Peyer's patch (tissue), 4 donors: ENCODE measurements at places on chromosomes 5 and 9. TPM values are rescaled to one million over a fixed set of nuclear protein-coding genes. Genes with fewer than 3 reads are reported as not detected.

DNA sequence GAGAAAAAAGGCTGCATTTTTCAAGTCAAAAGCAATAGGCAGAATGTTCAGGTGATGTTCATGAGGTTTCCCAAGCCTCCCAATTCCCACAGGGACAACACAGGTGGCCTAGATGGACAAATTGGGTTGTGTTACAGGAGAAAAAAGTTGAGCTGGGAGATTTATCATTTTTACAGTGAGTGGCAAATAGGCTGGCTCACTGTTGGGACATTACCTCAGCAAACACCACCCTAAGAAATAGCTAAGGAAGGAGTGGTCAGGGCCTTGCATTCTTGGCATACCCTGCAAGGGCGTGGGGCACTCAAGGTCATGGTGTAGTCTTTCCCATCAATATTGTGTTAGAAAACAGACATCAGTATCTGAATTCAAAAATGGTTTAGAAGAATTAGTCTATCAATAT, 23.3 kb upstream of the CPLANE1 start:
- H3K4me3 ChIP-seq = no peak overlapping the region
- no peaks in the 10 kb centered on the region for H3K36me3 ChIP-seq
- no peak for DNase-seq
- H3K4me1 ChIP-seq = no peaks in the 10 kb centered on the region

GRCh38 chr9:114954956-114955582, 24.7 kb upstream of the TNFSF8 start:
- no peak for DNase-seq
- no peaks in the 10 kb centered on the region for H3K36me3 ChIP-seq
- no peaks in the 10 kb centered on the region for H3K27me3 ChIP-seq
- H3K4me3 ChIP-seq = no peak overlapping the region
- H3K4me1 ChIP-seq = no peaks in the 10 kb centered on the region

- no peaks in the 10 kb centered on the region for H3K27me3 ChIP-seq
- H3K4me1 ChIP-seq = no peaks in the 10 kb centered on the region
- H3K36me3 ChIP-seq = no peaks in the 10 kb centered on the region
- H3K27ac ChIP-seq = no peak overlapping the region
- H3K4me3 ChIP-seq = no peak overlapping the region
- no peak for DNase-seq
Measured at GRCh38 chr5:54727874-54728587, 210.5 kb downstream of the SNX18 start.

DNA sequence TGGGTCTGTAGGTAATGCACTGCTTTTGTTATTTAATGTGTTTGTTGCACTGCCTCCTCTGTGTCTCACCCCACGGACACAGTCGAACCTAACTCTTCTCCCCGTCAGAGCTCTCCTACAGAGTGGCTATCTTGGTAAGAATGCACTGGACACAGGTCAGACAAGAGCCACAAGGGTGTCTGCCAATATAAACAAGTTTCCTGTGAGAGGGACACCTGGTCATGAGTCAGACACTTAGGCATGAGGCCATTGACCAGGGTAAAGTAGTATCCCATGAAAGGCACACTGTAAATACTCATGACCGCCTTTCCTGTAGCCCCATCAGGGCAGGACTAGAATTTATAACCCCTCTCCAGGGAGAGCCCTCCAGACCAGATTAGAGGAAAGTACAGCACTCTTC, 115.5 kb downstream of the SLC12A2 start:
- H3K27me3 ChIP-seq = no peaks in the 10 kb centered on the region
- H3K4me1 ChIP-seq = no peaks in the 10 kb centered on the region
- no peak for DNase-seq
- no peaks in the 10 kb centered on the region for H3K36me3 ChIP-seq

DNA sequence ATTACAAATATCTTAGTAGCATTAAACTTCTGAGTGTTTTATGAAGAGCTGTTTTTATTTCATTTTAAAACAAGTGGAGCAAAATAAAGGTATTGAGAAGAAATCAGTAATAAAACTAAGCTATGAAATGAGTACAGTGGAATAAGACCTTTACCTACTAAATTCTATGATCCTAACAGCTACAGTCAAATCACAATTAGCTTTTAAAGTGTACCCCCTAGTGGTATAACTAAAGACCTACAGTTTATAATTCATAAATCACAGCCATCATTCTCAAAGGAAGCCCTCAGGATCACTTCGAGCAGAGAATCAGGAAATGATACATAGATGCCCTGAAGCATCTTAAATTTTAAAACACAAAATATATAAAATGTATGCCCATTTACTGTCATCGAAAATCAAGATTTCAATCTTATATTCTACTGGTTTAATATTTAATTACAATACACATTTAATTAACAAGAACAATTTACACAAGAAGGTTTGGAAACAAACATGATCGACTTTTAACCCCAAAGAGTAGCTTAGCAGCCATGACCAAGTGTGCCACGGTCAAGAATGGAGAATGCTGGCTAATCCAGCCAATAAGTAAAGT, 12.3 kb downstream of the CCNH start:
- peak overlapping the region; percentile 1 for H3K27ac ChIP-seq
- no peaks in the 10 kb centered on the region for H3K4me1 ChIP-seq
- no peak overlapping the region for H3K4me3 ChIP-seq
- no peak for DNase-seq
- no peaks in the 10 kb centered on the region for H3K36me3 ChIP-seq

DNA sequence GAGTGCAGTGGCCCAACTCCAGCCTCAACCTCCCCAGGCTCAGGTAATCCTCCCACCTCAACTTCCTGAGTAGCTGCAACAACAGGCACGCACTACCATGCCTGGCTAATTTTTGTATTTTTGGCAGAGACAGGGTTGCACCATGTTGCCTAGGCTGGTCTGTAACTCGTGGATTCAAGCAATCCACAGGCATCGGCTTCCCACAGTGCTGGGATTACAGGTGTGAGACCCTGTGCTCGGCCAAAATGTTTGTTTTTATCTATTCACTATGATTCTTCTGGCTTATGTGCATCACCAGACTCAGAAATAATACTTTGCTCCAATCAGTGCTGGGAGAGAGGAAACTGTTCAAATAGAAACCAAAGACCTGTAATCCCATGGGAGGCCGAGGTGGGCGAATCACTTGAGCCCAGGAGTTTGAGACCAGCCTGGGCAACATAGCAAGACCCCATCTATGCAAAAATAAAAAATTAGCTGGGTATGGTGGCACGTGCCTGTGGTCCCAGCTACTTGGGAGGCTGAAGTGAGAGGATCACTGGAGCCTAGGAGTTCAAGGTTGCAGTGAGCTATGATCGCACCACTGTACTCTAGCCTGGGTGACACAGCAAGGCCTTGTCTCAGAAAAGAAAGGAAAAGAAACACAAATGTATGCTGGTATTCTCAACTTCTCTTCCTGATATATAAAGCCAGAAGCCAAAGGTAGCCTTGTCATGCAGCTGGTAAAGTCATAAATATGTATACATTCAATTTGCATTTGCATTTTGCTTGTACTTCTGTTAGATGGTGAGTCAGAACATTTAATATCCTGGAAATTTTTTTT, 4.5 kb downstream of the PIP5K1B start:
- H3K27ac ChIP-seq = peak overlapping the region; percentile 52
- no peaks in the 10 kb centered on the region for H3K36me3 ChIP-seq
- no peaks in the 10 kb centered on the region for H3K27me3 ChIP-seq
- no peak overlapping the region for H3K4me3 ChIP-seq
- no peak for DNase-seq
- no peaks in the 10 kb centered on the region for H3K4me1 ChIP-seq

- H3K36me3 ChIP-seq = no peaks in the 10 kb centered on the region
- DNase-seq = no peak
- H3K27ac ChIP-seq = no peak overlapping the region
- no peak overlapping the region for H3K4me3 ChIP-seq
Measured at GRCh38 chr5:112083623-112084022, 326.6 kb upstream of the NREP start.

DNA sequence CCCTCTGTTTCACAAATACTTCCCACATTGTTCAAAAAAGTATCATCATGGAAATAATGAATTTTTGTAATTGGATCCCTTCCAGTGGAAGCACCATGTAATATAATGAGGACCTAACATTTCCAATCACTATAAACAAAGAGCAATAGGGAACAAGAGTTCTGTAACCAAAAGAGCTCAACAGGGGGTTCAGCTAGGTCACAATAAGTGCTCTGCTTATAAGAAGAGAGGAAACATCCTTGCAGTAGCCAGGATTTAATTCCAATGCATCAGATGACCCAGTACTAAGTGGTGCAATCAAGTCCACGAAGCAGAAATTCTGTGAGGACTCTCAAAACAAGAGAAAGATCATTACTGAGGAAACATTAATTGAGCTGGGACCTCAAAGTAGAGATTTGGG, 5.9 kb downstream of the SERINC5 start:
- DNase-seq = no peak
- no peaks in the 10 kb centered on the region for H3K4me1 ChIP-seq

DNA sequence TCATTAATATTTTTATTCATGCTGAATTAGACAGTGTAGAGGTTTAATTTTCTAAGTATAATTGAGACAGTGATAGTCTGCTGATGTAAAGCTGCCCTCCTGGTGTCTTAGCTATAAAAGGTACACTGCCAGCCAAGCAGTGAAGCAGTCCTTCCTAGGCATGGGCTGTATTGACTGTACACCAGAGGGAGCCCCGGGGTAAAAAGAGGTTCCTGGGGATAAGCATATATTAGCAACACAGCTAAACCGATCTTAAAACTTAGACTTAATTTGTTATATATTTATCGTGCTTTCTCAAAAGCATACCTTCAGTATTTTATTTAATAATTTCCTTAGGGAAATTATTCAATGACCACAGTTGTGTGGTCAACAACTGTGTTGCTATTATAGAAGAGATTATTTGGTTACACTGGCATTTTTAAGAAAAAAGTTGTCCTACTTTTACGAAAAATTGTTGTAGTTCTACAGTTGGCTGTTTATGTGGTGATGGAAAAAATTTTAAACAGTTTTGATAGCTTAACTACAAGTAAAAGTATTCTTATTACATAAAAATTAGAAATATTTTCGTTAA, 68.8 kb downstream of the ELL2 start:
- no peak overlapping the region for H3K4me3 ChIP-seq
- no peaks in the 10 kb centered on the region for H3K27me3 ChIP-seq
- no peak overlapping the region for H3K27ac ChIP-seq
- H3K36me3 ChIP-seq = no peaks in the 10 kb centered on the region
- DNase-seq = no peak

DNA sequence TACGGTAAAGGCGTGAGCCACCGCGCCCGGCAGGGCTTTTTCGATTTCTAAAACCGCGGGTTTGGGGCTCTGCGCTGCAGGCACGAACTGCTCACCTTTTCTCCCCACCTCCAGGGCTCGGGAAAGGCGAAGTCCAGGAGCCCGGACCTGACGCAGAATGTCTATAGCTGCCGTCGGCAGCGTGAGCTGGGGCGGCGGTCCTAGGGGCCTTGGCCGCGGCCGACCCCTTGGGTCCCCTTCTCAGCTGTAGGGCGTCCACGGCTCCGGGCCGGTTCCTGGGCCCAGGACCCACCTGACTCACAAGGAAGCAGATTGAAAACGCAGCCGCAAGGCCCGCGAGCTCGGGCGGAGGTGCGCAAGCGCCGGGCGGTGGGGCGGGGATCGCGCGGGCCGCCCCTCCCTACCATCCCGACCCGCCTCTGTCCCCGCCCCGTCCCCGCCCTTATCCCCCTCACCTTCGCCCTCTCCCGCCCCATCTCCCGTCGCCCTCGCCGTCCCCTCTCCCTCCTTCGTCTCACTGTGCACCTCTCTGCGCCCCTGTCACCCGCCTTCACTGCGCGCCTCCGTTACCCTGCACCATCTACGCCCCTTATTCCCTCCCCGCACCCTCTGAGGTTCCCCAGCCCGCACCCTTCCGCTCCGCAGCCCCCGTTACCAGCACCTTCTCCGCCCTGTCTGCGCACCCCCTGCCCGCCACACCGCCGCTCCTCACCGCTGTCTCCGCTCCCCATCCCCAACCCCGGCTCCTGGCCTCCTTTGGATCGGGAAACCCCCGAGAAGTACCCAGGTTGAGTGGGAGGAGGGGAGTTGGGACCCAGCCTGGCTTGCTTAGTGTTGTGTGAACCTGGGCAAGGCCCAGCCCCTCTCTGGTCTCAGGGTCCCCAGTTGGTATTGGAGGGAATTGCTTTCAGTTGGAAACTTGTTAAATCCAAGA, at the start of gene HDHD3:
TSS of gene HDHD3 (minus strand) at position 353 of the 934 bp plus-strand sequence. CDS start 2,632 bp downstream, outside the sequence.
- H3K4me1 ChIP-seq = no peaks in the 10 kb centered on the region
- no peaks in the 10 kb centered on the region for H3K27me3 ChIP-seq
- H3K4me3 ChIP-seq = peak within 1 kb of the TSS; percentile 71
- peaks cover 27% of the 10 kb centered on the region for H3K36me3 ChIP-seq

- DNase-seq = no peak
- H3K27me3 ChIP-seq = no peaks in the 10 kb centered on the region
- H3K36me3 ChIP-seq = no peaks in the 10 kb centered on the region
- no peak overlapping the region for H3K4me3 ChIP-seq
- H3K27ac ChIP-seq = no peak overlapping the region
- no peaks in the 10 kb centered on the region for H3K4me1 ChIP-seq
Measured at GRCh38 chr9:17613758-17614157, 34.9 kb downstream of the SH3GL2 start.

Gene AGXT2
- total RNA-seq = not detected

DNA sequence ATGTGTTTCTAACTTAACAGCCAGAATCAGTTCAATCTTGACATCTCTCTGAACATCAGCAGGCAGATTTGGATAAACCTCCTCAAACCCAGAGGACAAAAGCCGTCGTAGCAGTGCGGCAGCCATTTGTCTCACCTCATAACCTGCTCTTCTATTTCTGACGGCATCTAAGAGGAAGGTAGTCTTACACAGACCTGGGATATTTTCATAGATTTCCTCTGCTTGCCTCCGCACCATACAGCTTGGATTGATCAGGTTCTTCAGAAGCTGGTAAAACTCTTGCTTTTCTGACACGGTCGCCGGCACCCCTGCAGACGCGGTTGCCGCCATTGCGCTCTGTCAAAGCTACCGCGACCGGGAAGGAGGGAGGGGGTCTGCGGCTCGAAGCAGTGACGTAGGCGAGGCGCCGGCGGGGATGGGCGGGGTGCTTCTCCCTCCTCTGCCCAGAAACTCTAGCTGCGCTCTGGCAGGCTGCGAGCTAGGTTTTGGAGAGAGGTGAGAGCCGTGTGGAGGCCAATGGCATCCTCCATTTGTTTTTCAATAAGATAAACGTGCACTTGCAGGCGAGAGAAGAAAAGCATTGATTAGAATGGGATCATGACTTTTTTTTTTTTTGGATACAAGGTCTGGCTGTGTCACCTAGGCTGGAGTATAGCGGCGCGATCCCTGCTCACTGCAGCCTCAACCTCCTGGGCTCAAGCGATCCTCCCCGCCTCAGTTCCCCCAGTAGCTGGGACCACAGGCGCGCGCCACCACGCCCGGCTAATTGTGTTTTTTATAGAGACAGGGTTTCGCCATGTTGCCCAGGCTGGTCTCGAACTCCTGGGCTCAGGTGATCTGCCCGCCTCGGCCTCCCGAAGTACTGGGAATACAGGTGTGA, at the start of gene RANBP6:
TSS of gene RANBP6 (minus strand) at position 347 of the 880 bp plus-strand sequence. CDS start at position 330, 17 bp downstream.
- DNase-seq = peak; percentile 90
- H3K4me1 ChIP-seq = no peaks in the 10 kb centered on the region
- peak within 1 kb of the TSS; percentile 72 for H3K27ac ChIP-seq
- H3K4me3 ChIP-seq = peak within 1 kb of the TSS; percentile 50
- no peaks in the 10 kb centered on the region for H3K27me3 ChIP-seq
